ENCODE measurements at places on chromosomes 3 and 15.

GRCh38 chr15:35481992-35482391 lies 64.0 kb downstream of the DPH6 start:
- no peak for DNase-seq

DNA sequence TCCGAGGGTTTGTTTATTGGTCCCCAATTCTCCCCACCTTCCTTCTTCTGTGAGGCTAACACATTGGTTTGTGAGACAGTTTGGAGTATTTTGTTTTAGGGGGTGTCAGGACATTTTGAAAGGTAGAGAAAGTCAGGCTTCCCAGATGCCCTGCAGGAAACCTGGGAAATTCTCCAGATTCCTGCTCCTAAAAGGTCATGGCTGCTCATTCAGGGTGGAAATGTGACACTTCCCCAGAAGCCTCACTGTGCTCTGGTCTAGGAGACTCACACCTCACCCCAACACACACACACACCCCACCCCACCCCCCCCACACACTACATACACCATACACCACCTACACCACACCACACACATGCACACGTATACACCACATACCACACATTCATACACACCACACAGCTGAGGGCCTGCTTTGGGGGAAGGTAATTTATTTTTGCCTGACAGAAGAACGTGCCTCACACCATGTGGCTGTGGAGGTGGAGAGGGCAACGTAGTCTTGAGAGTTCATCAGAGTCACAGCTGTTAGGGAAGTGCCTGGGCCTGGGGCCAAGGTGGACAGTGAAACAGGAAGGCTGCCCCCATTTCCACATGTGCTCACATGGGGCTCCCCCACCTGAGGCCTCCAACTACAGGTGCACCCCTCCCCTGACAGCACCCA lies 40.4 kb upstream of the LIMD1 start:
- DNase-seq: peak; percentile 72

DNA sequence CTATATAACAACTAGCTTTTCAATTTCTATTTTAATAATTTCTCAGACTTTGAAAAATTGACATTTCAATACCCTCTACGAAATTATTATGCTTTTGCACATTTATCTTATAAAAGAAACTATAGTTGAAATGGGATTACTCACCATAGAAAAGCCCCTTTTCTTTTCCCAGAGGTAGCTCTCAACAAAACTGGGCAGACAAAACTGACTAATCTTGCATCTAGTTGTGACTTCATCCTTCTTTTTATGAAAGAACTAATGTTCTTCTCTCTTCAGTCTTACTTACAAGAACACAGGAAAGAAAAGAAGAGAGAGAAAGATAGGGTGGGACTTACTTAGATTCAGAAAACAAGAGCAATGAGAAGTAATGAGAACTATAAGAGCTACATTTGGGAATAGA lies 61.0 kb downstream of the GPR160 start:
- DNase-seq: no peak

- no peak for DNase-seq
Observed at GRCh38 chr15:94476686-94477085, 245.3 kb downstream of the MCTP2 start.

- no peak for DNase-seq
Observed at GRCh38 chr3:172544404-172544803, 21.2 kb upstream of the TNFSF10 start.

GRCh38 chr3:126684218-126684751 lies 19.8 kb upstream of the CHCHD6 start:
- no peak for DNase-seq

- peak; percentile 12 for DNase-seq
Observed at GRCh38 chr3:138188013-138188730, 1.1 kb downstream of the ARMC8 start.

DNA sequence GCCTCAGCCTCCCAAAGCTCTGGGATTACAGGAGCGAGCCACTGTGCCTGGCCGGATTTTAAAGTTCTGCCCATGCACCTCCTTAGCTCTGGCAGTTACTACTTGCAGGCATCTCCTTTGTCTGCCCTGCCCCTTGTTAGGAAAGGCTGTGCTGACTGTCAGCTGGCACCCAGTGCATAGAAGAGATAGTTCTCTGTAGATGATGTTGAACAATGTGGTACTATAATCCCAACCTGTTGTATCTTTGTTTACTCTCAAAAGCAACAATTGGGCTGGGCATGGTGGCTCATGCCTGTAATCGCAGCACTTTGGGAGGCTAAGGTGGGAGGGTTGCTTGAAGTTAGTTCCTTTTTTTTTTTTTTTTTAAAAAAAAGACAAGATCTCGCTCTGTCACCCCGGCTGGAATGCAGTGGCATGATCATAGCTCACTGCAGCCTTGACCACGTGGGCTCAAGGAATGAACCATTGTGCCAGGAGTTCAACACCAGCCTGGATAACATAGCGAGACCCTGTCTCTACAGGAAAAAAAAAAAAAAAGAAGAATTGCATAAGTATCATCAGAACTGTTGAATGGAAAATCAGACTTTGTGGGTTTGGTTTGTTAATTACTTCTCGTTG lies 30.6 kb downstream of the FLNB start:
- DNase-seq: peak; percentile 36

DNA sequence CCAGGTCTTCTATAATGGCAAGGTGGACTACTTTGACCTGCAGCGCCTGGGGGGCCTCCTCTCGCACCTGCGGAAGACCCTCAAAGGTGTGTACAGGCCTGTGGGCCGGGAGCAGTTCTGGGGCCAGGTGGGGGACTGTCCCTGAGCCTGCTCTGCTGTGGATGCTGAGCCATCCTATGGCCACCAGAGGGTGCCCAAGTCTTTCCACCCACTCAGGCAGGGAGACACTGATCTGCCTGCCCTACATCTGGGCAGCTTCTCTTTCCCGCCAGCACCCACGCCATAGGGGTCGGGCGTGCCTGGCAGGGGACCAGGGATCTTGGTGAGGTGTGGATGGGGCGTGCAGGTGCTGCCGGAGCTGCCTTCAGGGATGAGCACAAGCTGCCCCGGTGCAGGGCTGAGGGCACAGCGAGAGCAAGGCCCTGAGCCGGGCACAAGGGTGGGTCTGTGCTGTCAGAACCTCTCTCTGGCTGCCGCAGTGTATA lies 14.1 kb downstream of the RNF123 start:
- DNase-seq: no peak

GRCh38 chr3:151452841-151453240 lies 8.0 kb downstream of the IGSF10 start:
- DNase-seq: no peak

GRCh38 chr15:81092559-81092902 lies 41.5 kb upstream of the CFAP161 start:
- no peak for DNase-seq

DNA sequence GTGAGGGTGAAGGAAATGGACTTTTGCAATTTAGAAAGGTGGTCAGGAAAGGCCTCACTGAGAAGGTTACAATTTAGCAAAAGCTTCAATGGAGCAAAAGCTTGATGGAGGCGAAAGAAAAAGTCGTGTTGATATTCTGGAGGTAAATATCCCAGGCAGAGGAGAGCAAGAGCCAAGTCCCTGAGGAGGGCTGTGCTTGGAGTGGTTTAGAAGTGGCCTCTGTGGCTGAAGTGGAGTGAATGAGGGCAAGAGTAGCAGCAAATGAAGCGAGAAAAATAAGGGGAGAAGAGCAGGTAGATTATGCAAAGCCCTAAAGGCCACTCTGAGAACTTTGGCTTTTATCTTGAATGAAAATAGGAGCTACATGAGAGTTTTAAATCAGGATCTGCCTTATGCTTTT lies 54.1 kb downstream of the GUCA1C start:
- DNase-seq: no peak

DNA sequence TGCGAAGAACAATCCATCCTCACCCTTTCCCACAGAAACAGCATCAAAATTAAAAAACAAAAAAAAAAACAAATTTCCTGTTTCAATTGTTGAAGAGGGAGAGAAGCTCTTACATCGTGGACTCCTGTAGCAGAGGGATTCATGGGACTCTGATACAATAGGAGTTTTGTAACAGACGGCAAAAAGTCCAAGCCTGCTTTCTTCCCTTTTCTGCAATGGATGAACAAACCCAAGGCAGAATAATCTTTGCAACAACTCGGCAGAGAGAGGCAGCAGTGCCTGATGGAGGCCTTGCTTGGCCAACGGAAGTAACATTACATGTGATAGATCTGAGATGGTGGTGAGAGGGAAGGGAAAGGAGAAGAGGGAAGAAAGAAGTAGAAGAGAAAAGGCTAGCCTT lies 26.9 kb downstream of the CCR4 start:
- DNase-seq: no peak

- peak; percentile 85 for DNase-seq
Observed at GRCh38 chr3:37922721-37923568, 61.3 kb downstream of the CTDSPL start.

DNA sequence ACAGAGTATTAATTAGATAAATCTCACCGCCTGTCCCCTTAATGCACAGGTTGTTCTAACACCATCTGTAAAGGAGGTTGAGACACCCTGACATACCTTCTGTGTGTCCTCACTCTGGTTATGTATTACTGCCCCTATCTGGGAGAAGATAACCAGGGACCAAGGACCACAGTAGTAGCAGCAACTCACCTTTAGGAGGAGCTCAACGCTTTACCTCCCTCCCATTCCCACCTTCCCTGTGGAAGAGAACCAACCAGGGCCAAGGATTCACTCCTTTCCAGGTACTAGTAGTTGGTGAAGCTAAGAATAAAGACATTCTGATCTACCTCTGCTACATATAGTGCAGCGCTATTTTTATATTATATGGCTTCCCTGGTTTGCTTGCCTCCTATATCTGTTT lies 232.6 kb downstream of the MEX3B start:
- no peak for DNase-seq

- no peak for DNase-seq
Observed at GRCh38 chr15:60869851-60870250, 359.3 kb downstream of the RORA start.

DNA sequence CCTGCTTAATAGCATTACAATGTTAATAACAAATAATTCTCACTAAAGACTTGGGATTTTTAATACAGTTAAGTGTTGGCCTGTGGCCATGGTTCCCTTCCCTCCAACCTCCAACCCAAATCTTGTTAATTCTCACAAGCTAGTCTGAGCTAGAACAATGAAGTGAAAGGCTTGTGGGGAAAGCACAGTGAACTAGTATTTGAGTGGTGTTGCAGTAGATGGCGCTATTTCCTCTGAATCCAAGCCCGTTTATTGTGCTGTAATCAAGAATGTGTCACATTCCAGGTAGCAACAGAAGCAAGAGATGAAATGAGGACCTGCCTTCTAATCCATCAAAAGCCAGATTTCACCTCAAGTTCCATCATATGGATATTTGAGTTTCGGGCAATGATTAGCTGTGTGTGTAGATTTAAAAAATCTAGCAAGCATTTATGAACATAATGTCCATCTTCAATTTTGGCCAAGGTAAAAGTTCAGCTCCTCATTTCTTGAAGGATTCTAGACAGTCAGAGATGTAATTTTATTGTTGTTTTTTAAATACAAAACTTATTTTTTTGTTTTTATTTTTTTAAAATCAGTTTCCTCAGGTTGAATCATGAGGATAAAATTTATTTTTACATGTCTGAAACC lies 160.7 kb downstream of the SQOR start:
- peak; percentile 0 for DNase-seq

GRCh38 chr3:73504239-73504638 lies 120.5 kb downstream of the PDZRN3 start:
- no peak for DNase-seq

GRCh38 chr15:81777546-81777945 lies 268.3 kb downstream of the MEX3B start:
- DNase-seq: no peak

DNA sequence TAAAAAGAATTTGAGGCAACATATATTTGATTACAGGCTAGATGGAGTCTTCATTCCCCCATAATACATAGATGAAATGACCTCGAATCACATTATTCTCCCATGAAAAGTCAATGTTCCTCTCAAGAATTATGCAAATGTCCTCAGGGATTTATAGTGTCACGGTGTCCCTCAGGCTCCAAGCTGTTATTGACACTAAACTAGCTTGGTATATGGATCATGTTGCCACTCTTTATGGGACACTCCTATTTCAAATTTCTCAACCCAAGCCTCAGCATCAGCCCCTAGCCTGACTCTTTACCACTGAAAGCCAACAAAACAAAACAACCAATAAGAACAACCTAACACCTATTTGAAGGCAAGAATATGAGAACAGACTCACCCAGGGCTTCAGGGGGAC lies 139.8 kb downstream of the TPRG1 start:
- DNase-seq: no peak

GRCh38 chr3:169509359-169509758 lies 154.2 kb downstream of the MECOM start:
- no peak for DNase-seq

GRCh38 chr15:59553879-59554735 lies 57.5 kb upstream of the GCNT3 start:
- DNase-seq: no peak

DNA sequence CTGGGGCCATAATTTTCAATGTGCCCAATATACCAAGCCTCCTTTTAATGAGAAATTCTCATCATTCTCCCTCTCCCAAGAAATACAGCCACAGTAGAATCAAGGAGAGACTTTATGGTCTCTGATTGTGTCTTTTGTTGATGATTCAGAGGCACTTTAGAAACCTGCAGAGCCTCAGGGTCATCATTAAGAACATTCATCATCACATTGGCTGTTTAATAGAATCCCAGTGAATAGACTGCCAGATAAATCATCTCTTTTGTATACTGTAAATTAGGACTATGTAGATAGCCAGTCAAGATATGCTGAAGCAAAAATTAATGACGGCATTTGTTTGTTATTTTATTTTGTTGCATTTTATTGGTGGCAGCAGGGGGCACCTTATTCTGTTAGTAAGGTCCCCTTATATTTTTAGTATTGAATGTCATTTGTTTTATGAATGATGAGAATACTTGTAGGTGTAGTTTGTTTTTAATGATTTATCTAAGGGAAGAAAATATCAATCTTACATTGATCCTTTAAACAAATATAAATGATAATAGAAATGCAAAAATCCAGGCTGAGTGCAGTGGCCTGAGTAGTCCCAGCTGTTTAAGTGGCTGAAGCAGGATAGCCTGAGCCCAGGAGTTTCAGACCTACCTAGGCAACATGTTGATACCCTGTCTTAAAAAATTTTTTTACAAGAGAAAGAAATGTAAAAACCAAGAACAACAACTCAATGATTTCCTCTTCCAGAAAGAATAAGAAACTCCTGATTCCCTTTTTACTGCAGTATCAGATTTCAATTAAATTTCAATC lies 138.8 kb downstream of the ZBBX start:
- no peak for DNase-seq

- DNase-seq: no peak
Observed at GRCh38 chr3:181752202-181752671, 40.5 kb downstream of the SOX2 start.

DNA sequence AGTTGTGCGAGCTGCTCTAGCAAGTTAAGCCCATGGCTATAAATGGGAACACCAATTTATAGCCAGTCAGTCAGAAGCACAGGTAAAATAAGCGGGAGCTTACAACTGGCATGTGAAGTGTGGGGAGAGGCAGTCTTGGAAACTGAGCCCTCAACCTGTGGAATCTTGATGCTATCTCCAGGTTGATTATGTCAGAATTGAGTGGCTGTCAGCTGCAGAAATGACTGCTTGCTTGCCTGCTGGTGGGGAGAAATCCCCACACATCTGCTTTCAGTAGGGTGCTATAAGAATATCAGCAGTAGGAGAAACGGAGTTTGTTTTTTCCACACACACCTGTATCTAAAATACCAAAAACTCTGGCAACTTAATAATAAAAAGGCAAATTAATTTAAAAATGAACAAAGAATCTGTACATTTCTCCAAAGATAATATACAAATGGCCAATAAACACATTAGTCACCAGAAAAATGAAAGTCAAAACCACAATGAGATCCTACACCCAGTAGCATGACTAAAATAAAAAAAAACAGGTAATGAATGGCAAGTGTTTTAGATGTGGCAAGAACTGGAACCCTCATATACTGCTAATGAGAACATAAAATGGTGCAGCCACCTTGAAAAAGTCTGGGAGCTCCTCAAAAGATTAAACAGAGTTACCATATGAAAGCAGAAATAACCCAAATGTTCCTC lies 26.0 kb upstream of the MAP4 start:
- no peak for DNase-seq
